ENCODE measurements at places on chromosomes 1 and 21.

- DNase-seq = no peak
Measured at GRCh38 chr1:17381161-17381560, 9.2 kb downstream of the PADI6 start.

DNA sequence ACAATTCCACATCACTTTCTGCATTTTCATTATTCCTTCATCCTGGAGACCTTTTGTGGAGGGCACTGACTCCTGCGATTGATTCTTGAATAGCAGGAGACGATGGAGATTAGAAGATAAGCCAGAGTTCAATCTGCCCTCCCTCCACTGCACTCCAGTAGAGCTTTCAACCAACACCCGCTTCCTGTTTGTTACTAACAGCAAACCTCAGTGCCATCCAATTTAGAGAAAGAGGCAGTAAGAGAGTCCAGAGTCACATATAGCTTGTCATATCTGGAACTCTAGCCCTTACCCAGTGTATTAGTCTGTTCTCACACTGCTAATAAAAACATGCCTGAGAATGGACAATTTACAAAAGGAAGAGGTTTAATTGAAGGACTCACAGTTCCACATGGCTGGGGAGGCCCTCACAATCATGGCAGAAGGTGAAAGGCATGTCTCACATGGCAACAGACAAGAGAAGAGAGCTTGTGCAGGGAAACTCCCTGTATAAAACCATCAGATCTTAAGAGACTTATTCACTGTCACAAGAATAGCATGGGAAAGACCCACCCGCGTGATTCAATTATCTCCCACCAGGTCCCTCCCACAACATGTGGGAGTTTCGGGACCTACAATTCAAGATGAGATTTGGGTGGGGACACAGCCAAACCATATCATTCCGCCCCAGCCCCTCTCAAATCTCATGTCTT is 55.9 kb downstream of the PCBP3 start:
- no peak for DNase-seq

- peak; percentile 27 for DNase-seq
Measured at GRCh38 chr1:55071477-55071876, 32.1 kb downstream of the PCSK9 start.

GRCh38 chr21:42835611-42836401 is 43.5 kb downstream of the WDR4 start:
- no peak for DNase-seq

DNA sequence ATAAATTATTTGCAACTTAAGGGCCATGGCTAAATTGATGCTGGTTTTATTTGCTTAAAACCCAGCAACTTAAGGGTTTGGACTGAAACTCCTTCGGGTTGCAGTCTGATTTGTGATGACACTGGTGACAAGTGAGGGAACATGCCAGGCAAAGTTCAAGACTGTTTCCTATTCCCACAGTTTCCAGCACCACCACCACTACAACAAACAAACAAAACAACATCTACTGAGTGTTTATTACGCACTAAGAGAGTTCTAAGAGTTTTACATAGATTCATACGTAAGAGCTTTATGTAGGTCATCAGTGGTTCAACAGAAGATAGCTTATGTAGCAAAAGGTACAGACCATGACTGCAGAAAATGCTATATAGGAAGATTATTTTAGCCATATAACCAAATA is 1582.1 kb downstream of the BRINP3 start:
- no peak for DNase-seq

- no peak for DNase-seq
Measured at GRCh38 chr1:53511323-53511932, 52.2 kb downstream of the DMRTB1 start.

- no peak for DNase-seq
Measured at GRCh38 chr1:155697046-155697445, 8.2 kb downstream of the DAP3 start.

GRCh38 chr1:110511436-110511835 is 7.5 kb downstream of the KCNA10 start:
- DNase-seq = no peak

DNA sequence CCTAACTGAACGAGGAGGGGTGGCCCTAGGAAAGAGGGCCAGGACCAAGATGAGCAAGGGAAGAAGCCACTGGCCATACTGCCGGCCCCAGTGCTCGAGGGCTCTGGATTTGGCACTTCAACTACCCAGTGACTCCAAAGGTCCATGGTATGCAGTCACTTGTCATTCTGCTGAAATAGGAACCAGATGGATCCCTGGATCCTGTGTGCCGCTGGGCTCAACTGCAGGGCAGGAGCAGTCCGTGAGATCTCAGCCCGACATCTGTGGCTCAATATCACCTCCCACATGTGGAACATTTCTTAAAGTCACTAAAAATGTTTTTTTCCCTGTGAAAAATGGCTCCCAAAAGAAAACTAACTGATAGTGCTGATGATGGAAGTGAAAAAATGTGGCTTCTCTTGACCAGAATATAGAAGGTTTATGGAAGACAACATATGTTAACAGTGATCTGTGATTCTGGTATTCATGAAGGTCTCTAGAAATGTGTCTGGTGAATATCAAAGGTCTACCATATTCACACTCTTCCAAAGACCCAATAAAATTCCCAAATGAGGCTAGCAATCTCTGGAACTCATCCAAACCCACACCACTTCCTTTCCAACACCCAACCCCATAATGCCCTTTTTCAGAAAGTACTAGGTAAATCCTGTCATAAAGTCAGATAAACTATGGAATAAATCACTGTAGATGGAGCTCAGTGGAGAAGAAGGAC is 24.1 kb downstream of the PAFAH2 start:
- DNase-seq = no peak

GRCh38 chr1:19424651-19425570 is 60.4 kb downstream of the CAPZB start:
- DNase-seq = no peak

DNA sequence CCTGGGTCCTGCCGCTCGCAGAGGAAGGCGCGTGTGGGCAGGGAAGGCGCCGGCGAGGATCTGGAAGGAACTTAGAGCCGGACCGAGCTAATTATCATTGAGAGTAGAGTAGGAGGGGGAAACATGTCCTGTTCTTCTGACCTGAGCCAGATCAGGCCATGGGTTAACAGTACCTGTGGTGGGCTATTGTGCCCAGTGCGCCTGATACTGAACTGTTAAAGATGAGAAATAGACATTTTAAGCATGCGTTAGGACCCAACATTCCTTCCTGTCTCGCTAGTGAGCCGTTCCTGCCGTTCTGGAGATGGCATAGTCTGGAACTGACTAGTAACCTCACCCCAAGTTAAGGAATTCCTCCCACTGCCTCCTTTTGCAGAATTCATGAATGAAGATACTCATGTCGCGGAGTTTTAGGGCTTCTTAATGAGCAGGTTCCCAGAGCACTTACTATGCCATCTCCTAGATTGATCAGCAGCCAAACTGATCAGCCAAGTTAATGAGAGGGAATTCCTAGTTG is 870 bp downstream of the STRIP1 start:
- DNase-seq = no peak

DNA sequence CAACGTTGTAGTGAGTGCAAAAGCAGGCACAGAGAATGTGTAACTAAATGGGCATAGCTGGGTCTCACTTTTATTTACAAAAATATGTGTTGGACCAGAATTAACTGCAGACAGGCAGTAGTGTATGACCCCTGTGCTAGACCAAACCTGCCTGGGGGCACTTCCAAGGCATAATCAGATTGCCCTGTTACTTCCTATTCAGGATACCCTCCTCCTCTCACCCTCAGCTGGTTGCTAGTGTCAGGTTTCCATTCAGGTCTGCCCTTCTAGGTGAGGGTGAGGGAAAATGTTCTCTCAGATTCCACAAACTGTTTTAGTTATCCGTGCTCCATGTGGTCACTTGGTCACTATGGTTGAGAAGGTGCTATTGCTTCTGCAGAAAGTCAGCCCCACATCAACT is 387.3 kb downstream of the LMX1A start:
- DNase-seq = no peak

- DNase-seq = no peak
Measured at GRCh38 chr1:16625497-16626408, 12.4 kb upstream of the NBPF1 start.

GRCh38 chr1:6257541-6258069 is 3.3 kb downstream of the GPR153 start:
- no peak for DNase-seq

- peak; percentile 58 for DNase-seq
Measured at GRCh38 chr1:152185544-152186391, 26.7 kb upstream of the RPTN start.

GRCh38 chr1:192171123-192171522 is 12.9 kb downstream of the RGS18 start:
- no peak for DNase-seq

- DNase-seq = no peak
Measured at GRCh38 chr1:100178091-100178490, at the start of gene LRRC39. TSS of gene LRRC39 (minus strand) at chr1:100178256. CDS start at chr1:100168516, 9,740 bp downstream.

DNA sequence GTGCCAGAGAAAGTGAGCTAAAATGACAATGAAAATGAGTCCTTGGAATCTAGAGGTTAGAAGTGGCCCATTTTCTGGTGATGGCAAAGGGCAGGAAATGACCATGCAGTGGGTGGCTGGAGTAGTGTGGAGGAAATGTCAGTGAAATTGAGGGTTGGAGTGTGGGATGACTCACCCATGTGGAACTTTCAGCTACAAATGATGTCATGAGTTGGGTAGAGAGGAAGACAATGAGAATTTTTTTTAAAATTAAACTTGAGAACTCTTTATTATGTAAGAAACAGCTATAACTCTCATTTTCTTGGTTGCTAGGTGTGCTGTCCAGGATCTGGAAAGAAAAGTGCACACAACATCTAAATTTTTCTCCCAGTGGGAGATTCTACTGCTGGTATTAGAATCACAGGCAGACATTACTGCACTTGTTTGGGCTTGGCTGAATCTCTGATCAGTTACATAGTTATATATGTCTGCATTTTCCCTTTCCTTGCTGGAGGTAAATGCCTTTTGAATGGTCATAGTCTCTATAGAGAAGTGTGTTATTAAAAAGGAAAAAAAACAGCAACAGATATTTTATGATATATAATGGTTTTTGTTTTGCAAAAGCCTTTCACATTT is 56.8 kb upstream of the GNG12 start:
- DNase-seq = no peak

DNA sequence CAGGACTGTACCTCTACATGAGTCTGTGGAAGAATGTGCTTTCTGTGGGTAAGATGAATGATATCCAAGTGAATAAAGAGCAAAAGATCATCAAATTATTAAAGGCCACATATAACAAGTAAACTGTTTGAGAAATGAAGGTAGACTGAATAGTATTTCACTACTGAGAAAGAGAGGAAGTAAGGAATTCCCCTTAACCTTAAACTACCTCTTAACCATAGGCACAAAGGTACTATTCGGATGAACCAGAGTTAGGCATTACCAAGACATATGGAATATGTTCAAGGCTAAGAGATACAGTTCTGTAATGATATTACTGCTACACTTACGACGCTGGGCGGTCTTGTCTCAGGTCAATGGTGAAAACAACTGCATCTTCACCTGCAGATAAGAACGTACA is 25.5 kb downstream of the DCAF8 start:
- no peak for DNase-seq

DNA sequence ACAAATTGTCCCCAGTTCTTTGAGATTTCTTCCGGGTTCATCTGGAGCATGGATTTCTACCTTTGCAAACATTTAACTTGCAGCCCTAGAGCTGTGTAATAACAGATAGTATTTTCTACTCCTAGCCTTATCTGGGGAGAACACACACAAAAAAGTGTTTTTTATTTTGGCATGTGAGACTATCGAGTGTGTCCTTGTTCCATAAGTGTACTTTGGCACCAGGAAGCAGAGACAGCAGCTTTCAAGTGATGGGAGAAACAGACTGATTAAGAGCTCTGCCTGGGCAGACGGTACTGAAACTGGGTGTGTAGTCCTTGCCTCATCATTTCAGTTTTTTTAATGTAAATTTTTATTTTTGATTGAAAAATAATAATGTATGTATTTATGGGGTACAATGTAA is 297.4 kb downstream of the ST6GALNAC3 start:
- DNase-seq = no peak

GRCh38 chr1:22978299-22978698 is 5.6 kb upstream of the LACTBL1 start:
- DNase-seq = no peak

GRCh38 chr21:42039911-42040351 is 29.8 kb upstream of the ZBTB21 start:
- DNase-seq = no peak

GRCh38 chr1:3890389-3891328 is 9.4 kb downstream of the C1orf174 start:
- DNase-seq = no peak

DNA sequence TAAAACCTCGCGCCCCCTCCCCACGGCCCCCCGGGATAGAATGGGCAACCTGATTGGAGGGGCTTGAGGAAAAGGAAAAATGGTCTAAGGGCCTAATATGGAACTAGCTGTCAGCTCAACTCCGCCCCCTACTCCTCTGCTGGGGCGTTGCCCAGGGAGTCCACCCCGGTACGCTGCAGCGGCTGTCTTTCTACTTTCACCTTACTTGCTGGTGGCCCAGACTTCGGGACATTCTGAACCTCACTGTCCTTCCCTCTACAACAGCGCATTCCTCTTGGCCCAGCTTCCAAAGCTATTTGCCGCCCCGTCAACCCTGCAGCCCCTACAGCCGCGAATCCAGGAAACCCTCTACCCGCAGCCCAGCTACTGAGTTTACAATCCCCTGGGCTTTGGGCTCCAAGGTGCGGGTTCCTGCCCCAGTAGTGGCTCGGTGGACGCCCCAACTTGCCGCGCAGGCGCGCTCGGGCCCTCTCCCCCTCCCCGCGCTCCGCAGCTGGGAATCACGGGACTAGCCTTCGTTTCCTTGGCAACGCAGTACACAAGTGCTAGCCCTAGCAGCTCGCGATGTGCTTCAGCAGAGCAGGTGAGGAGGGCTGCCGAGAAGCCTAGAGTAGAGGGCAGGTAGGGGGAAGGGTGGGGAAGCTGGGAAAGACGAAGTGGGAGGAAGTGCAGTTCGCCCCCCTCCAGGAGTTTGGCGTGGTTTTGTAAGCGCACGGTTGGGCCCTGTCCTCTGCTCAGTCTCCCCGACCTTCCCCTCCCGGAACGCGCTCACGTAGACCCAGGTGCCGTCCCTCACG is 55.6 kb downstream of the CHIA start:
- peak; percentile 78 for DNase-seq

GRCh38 chr21:36718951-36719501 is 20.1 kb downstream of the SIM2 start:
- no peak for DNase-seq

- DNase-seq = peak; percentile 76
Measured at GRCh38 chr21:17925000-17925610, 105.9 kb upstream of the C21orf91 start.

DNA sequence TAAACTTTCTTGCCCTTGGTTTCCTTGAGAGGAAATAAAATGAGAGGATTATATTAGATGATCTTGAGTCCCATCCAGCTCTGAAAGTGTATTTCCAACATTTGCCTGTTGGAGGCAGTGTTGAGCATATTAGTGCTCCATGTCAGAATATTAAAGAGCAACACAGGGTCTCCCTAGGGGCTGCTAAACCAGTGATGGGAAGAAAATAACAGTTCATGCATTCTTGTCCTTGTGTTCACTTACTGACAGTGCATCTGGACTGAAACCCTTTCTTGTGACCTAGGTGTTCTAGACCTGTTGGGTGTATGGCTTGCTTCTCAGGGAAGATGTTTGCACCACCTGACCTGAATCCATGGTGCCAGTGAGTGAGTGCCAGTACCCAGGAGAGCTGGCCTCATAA is 124.7 kb upstream of the KIAA0040 start:
- peak; percentile 39 for DNase-seq
